ENCODE measurements at places on chromosomes 11 and 22.

DNA sequence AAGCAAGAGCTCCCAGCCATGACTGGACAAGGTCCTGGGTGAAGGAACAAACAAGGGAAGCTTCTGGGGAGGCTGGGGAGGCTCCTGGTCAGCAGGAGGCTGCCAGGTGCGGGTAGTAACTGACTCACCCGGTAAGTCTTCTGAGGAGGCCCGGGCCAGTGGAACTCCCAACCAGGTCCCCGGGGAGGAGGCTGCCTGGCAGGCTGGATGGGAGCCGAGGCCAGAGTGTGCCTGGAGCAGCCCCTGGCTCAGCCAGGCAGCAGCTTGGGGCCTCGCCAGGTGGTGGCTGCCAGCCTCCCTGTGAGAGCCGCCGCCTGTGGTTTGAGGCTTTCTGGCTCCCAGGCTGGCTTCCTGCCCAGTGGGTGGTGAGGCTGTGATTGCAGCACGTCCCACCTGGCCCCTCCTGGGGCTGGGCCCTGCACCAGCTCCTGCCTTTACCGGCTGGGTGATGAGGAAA is 46.2 kb downstream of the IGF2 start:
- peak; percentile 47 for DNase-seq

DNA sequence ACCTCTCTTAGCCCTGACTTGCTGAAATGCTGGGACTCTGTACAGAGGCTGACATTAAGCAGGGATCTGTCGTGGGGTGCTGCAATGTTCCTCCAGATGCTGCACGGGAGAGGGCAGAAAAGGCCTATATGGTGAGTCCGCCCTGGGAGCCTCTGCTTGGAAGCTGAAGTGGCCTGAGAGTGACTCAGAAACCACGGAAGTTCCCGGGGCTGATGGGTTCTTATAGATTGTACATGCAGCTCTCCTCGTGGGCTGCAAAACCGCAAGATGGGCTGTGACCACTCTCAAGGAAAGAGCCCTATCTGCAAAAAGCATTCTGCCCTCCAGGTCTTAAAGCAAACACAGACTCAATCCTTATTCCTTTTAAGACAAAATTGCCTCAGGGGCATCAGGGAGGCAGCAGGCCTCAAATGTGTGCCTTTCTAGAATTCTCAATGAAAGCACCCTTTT is 5.8 kb upstream of the SLC43A3 start:
- DNase-seq: peak; percentile 94

DNA sequence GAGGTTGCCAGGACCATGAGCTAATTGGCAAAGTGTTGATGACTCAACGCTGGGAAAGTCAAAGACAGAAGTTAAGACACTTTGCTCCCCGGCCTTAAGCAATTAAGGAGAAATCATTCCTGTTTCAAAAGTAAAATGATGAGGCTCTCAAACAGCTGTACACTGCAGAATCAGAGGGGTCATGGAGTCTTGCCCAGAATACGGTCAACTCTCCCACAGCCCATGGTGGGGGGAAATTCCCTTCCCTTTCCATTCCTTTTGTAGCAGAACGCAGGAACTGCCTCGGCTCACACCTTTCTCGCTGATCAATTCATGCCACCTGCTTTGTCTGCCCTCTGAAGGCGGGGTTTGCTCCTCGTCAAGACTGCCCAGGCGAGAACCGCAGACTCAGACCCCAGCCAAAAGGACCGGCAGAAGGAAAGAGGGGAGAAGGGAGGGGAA is 52.8 kb downstream of the MN1 start:
- peak; percentile 41 for DNase-seq

- DNase-seq: peak; percentile 84
These were observed 64.8 kb downstream of the MIAT start for GRCh38 chr22:26722159-26722558.

GRCh38 chr11:86816251-86816726 is 15.9 kb downstream of the PRSS23 start:
- peak; percentile 77 for DNase-seq

GRCh38 chr11:125272821-125273220 is 108.3 kb downstream of the PKNOX2 start:
- DNase-seq: no peak

- no peak for DNase-seq
These were observed 4.0 kb downstream of the ZDHHC24 start for GRCh38 chr11:66541892-66542291.

- DNase-seq: no peak
These were observed 447.5 kb downstream of the INSC start for GRCh38 chr11:15562230-15562629.

- DNase-seq: no peak
These were observed 367.0 kb upstream of the CADM1 start for GRCh38 chr11:115871161-115871760.

GRCh38 chr11:66920978-66921784 is 37.0 kb downstream of the PC start:
- no peak for DNase-seq

DNA sequence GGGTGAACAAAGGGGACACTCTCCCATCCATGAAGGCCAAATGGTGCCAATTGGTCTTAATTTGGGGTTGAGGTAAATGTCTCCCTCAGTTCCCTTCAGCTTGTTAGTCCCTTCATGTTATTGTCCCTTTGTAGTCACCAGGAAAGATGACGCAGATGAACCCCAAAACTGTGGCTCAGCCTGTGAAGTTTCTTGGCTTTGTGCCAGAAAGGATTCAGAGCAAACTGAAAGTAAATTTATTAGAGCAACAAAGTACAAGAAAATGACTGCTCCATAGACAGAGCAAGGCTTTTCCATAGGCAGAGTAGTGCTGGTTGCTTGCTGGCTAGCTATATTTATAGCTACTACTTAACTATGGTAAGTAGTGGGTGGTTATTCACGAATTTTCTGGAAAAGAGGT is 16.7 kb downstream of the OR4C3 start:
- no peak for DNase-seq

- no peak for DNase-seq
These were observed 49.7 kb downstream of the ARRB1 start for GRCh38 chr11:75301601-75302345.

DNA sequence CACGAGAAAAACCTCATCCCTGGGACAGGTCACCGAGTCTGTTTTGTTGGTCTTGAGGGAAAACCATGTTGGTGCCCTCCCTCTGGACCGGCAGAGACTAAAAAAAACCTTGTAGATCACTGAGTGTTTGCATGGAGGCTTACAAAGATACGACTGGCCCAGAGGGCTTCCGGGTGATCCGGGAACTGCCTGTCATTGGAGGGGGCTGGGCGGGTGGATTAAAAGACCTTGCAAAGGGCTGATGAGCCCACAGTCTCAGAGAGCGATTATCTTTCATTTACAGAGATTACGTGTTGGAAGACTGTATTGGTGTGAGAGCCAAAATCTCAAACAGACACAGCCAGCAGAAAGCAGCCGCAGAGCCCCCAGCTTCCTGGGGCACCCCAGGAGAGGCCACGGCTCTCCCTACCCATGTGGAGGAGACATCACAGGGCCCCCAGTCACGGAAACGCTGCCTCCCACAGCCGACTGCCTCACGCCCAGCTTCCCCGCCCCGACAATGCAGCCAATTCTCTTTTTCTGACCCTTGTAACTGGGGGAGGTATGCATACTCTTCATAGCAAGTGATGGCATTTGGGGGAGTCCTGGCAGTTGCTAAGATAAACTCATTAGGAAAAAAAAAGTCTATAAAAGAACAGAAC is 426.4 kb downstream of the CTTN start:
- no peak for DNase-seq

DNA sequence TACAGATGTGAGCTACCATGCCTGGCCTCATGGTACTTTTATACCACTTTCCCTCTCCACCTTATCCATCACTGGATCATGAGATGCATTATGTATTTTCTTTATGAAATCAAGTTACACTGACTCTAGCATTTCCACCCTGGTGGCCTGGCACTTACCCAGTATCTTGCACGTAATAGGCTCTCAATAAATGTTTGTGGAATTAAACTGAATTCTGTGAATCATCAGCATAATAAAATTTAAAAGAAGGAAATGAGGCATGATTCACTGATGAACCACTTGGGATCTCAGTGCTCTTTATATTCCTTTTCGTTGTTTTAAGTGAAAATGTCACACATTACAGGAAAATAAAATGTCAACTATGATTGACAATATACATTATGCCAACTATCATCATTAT is 25.1 kb downstream of the ADM start:
- DNase-seq: peak; percentile 94

- DNase-seq: peak; percentile 95
These were observed 34.0 kb downstream of the IRAG1 start for GRCh38 chr11:10659339-10660216.

DNA sequence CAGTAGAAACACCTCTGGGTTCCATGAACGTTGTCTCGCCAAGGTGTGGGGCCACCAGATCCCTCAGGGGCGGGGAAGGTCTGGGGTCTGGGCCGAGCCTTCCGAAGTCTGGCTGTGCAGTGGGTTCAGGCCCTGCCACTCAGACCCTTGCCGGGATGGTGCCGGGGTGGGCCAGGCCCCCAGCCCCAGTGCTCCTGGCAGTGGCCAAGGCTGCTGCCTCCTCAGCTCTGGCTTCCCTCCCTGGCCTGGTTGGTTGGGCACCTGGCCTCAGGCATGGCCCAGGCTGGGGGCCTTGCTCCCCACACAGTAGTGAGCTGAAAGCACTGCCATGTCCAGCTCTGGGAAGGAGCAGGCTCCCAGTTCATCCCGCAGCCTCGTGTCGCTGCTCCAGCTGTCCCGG is 48.2 kb upstream of the PPARA start:
- no peak for DNase-seq

- peak; percentile 3 for DNase-seq
These were observed 929.9 kb downstream of the NTM start for GRCh38 chr11:132300283-132300682.

GRCh38 chr11:66688561-66689534 is 11.2 kb upstream of the RBM4B start:
- DNase-seq: no peak

- DNase-seq: peak; percentile 66
These were observed 7.5 kb downstream of the P2RX3 start for GRCh38 chr11:57345555-57346211.

- no peak for DNase-seq
These were observed 219.0 kb upstream of the NAV2 start for GRCh38 chr11:19493446-19494213.

DNA sequence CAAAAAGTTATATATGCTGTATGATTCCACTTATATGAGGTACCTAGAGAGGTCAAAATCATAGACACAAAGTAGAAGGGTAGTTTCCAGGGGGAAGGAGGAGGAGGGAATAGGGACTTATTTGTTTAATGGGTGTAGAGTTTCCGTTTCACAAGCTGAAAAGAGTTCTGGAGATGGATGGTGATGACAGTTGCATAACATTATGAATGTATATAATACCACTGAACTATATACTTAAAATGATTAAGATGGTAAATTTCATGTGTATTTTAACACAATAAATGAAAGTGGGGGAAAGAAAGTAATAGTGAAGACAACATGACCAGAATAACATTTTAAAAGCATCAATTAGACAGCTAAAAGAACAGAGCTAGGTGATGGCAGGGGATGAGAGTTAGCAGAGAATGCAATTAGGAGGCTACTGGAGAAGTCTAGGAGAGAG is 51.2 kb downstream of the MRTFA start:
- DNase-seq: no peak

GRCh38 chr11:11982975-11983374 is 25.5 kb downstream of the DKK3 start:
- DNase-seq: peak; percentile 55

- DNase-seq: peak; percentile 22
These were observed 21.8 kb downstream of the RPL3 start for GRCh38 chr22:39297490-39298240.

DNA sequence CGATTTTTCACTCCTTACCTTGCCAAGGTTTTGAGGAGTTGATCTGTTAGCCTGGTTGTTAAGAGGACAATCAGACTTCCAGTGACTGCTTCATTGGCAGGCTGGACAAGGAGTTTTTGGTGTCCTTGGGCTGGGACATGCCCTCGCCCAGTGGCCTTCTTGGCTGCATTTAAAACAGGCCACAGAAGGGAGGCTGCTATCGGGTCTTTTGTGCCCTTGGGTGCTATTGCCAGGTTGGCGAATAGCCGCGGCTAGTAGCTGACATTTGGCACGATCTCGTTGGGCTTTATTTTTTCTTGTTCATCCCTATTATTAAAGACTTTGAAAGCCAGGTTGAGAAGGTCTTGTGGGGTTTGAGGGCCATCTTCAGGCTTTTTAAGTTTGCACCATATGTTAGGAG is 99.4 kb downstream of the ELP4 start:
- DNase-seq: no peak

GRCh38 chr11:111301004-111301841 is 2.9 kb downstream of the POU2AF3 start:
- DNase-seq: no peak

- DNase-seq: no peak
These were observed 76.0 kb downstream of the SC5D start for GRCh38 chr11:121368364-121369240.

DNA sequence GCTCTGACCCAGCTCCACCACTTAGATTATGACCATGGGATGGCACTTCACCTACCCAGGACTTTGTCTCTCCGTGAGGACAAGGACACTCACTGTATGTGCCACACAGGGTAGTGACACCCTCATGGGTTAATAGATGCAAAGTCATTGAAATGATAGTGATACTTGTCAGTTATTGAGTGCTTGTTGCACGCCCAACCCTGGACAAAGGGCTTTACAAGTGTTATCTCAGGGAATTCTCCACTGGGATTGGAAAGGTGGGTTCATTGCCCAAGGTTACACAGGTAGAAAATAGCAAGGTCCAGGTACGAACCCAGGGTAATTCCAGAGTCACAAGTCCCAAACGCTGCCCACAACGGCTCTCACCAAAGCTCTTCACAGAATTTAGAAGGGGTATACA is 158.2 kb downstream of the TRIM29 start:
- DNase-seq: no peak
